ENCODE measurements at places on chromosomes 11 and 22. TPM values are rescaled to one million over a fixed set of nuclear protein-coding genes. Genes with fewer than 3 reads are reported as not detected.

The CLMP gene
- 0.11 TPM for total RNA-seq

The P2RY6 gene
- not detected for total RNA-seq

The OAF gene
- total RNA-seq, result 5.3 TPM

The KIRREL3 gene
- total RNA-seq, result not detected

The SCN2B gene
- total RNA-seq, result not detected

The SLC17A6 gene
- not detected for total RNA-seq

The SLC22A9 gene
- not detected for total RNA-seq

The TUBA8 gene
- 2.1 TPM for total RNA-seq

The OR9I1 gene
- total RNA-seq, result not detected

The RAB6A gene
- total RNA-seq, result 59.5 TPM

The C22orf42 gene
- not detected for total RNA-seq

The KCNQ1OT1 gene
- 0.19 TPM for total RNA-seq

The MISFA gene
- 0.96 TPM for total RNA-seq

The APOA4 gene
- total RNA-seq, result not detected

The OR5P2 gene
- not detected for total RNA-seq

The EFCAB6 gene
- total RNA-seq, result 0.24 TPM

The CD248 gene
- total RNA-seq, result 0.65 TPM

The TRPM5 gene
- total RNA-seq, result not detected

The TRPC6 gene
- total RNA-seq, result not detected

The UPB1 gene
- total RNA-seq, result 0.16 TPM

The TRIM48 gene
- not detected for total RNA-seq

The POU2AF3 gene
- total RNA-seq, result not detected

The P2RX6 gene
- total RNA-seq, result not detected

The TTC36 gene
- 1.1 TPM for total RNA-seq

The TRAPPC4 gene
- total RNA-seq, result 115 TPM

The TEX12 gene
- not detected for total RNA-seq

The SCN3B gene
- not detected for total RNA-seq

The EXPH5 gene
- 1.0 TPM for total RNA-seq

The MMP11 gene
- total RNA-seq, result 2.2 TPM

The C11orf16 gene
- total RNA-seq, result not detected

The TMEM109 gene
- total RNA-seq, result 184 TPM

The CCDC116 gene
- total RNA-seq, result 0.73 TPM

The PKNOX2 gene
- not detected for total RNA-seq

The FLRT1 gene
- not detected for total RNA-seq

The PNPLA5 gene
- not detected for total RNA-seq

The TREH gene
- total RNA-seq, result not detected

The SLC29A2 gene
- 15.7 TPM for total RNA-seq

The SLC22A25 gene
- total RNA-seq, result not detected

The ST14 gene
- 0.30 TPM for total RNA-seq

The MFRP gene
- total RNA-seq, result not detected

The SCUBE2 gene
- total RNA-seq, result 0.41 TPM

Measured in activated T-cell treated with anti-CD3 and anti-CD28 coated beads, Interleukin-2, amount 50 U/mL, for 4 hours (primary cell).